MM.1S (cell line): ENCODE measurements at places on chromosomes 4 and X.

- no peak for DNase-seq
These were observed 105.3 kb upstream of the SMIM10 start for GRCh38 chrX:134885336-134886001.

- no peak for DNase-seq
These were observed 4.3 kb upstream of the SHROOM2 start for GRCh38 chrX:9781941-9782340.

DNA sequence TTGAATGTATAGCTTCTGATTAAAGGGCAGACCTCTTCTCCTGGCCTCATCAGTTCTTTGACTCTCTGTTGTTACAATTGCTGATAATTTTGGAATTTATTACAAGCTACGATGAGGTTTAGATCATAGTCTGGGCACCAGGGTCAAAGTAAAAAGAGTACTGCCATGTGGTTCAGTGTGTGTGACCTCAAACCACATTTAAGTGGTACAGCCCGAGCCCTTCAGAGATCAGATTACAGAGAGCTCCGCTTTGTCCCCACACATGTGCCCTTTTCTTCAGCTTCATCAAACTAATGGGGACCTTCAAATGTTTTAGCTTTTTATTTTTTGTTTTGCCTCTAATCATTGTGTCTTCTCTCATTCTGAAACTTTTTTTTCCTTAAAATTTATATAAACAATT, 37.1 kb downstream of the SPANXN2 start:
- DNase-seq, result no peak

- peak; percentile 3 for DNase-seq
These were observed 43.9 kb downstream of the GABRB1 start for GRCh38 chr4:47075262-47075661.

DNA sequence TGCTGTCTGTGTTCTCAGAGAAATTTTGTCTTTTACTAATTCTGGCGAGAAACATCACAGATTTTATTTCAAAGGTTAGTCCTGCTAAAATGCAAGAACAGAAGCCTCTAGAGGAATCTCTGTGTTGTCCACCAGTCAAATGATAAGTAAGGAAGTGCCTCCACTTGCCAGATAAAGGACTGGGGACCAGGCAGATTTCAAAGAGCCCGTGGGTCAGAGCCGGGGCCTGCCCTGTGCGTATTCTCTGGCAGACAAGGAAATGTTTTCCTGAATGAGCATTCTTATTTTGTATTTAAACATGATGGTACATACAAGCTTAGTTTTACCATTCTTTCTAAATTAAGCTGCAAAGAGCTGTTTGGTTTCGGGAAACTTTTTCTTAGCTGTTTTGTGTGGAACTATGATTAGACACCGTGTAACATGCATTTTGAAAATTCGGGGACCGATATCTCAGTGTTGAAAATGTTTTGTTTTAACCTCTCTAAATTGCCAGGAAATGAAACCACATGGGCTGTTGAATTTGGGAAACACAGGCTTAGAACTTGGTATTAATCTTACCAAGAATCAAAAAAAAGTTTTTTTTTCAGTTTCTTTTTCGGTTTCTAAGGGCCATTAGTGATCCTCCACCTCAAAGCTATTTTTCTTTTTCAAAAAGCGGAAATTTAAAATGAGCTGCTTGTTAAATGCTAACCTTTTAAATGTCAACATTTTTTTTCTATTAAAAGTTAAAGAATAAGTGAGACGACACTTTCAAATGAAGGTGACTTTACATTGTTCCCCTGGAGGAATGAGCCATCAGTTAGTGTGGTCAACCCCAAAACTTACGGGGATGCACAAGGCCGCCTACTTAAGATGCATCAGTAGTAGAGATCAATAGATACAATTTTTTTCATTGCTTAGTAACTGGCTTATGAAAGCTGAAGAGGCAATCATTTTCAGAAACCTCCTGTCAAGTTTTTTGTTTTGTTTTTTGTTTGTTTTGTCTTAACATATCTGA, 89.6 kb upstream of the MTM1 start:
- peak; percentile 67 for DNase-seq

DNA sequence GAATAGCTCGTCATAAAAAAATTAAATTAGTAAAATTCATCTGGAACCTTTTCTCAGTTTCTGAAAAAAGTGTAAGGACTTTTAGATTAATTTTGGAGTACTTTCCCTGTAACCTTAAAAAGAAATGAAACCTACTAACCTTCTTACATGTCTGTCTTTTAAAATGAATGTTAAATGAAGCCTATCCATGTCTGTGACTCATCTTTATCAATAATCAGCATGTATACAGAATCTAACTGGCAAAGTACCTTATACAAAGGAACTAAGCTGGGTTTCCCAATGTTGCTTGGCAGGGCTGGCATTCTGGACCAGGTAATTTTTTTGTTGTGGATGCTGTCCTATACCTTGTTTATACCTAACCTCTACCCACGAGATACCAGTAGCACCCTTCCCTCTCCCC, 13.6 kb downstream of the FBXW7 start:
- no peak for DNase-seq

DNA sequence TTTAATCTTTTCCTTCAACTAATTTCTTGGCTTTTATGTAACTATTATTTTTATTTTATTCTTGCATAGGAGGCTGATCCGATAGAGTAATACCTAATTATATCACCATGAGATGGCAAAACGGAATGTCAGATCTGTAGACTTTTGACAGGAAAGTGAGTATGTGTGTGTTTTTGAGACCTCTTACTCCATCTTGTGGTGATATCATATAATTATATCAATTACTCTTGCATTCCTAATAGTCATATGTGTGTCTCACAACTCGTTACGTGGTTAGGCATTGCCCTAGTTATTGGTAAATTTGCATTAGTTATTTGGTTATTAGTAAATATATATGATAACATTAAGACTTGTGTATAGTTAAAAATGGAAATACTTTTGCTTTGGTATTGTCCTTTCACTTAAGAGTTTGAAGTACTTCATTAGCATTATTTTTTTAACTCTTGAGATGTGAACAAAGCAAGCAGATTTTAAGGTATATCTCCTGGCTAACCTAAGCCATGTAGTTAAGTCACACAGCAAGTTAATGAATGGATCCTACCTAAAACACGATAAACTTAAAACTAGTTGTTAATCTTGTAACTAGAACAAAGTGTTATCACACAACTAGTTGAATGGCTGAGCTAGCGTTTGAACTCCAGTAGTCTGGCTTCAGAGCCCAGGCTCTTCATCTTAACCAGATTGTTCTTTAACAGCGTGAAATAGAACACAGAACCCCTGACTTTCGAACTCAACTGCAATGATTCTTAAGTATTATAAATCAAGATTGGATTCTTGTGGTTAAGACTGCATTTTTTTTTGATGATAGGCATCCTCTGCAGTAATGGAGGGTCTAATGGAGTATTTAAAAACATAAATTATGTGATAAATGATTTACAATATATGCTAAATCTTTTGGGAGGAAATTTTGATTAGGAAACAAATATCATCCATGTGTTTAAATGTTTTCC, 67.1 kb downstream of the PGRMC2 start:
- DNase-seq, result peak; percentile 33

DNA sequence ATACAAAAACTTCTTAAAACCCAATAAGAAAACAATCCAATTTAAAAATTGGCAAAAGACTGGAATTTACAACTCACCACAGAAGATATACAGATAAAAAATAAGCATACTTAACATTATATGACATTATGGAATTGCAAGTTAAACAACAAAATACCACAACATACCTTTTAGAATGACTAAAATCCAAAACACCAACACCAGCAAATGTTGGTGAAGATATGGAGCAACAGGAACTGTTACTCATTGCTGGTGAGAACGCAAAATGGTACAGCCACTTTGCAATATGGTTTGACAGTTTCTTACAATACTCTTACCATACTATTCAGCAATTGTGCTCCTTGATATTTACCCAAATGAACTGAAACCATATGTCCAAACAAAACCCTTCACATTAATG, 112.4 kb downstream of the ADGRL3 start:
- DNase-seq, result no peak

GRCh38 chr4:135269125-135269890, 1067.7 kb upstream of the PABPC4L start:
- DNase-seq, result no peak

- no peak for DNase-seq
These were observed 140.0 kb downstream of the COL4A6 start for GRCh38 chrX:108298165-108298602.

- no peak for DNase-seq
These were observed 153.0 kb upstream of the PSAPL1 start for GRCh38 chr4:7587433-7588405.

DNA sequence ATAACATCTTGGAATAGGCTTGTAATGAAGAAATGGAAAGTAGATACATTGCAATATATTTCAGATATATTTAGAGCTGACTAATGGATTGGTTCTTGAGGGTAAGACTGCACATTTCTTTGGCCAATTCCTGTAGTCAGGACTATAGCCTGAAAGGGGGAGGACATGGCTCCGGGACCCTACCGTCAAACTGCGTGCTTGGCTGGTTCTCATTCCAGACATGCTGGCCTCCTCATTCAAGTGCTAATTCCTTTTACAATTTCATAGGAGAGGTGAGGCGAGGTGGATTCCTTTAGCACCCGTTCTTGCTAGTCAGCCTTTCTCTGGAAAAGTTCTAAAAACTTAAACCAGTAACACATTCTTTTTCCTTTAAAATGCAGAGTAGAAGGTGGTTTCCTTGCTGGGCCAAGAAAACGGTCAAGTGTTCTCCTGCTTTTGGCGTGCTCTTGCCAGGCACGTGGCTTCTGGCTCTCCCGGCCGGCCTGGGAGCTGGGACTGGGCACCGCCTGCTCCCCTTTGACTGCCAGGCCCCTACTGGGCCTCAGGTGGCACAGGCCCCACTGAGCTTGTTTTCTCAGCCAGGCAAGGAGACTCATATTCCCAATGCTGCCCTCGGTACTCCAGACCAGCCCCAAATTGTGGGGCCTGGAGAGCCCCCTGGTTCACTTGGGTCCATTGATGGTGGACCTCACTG, 167.2 kb downstream of the STK32B start:
- DNase-seq, result no peak

DNA sequence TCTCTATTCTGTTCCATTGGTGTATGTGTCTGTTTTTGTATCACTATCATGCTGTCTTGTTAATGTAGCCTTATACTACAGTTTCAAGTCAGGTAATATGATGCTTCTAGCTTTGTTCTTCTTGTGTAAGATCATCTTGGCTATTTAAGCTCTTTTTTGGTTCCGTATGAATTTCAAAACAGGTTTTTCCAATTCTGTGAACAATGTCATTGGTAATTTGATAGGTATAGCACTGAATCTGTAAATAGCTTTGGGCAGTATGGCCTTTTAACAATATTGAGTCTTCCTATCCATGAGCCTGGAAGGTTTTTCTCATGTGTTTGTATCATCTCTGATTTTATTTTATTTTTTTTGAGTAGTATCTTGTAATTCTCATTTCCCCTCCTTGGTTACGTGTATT, 94.3 kb downstream of the ANAPC10 start:
- no peak for DNase-seq

DNA sequence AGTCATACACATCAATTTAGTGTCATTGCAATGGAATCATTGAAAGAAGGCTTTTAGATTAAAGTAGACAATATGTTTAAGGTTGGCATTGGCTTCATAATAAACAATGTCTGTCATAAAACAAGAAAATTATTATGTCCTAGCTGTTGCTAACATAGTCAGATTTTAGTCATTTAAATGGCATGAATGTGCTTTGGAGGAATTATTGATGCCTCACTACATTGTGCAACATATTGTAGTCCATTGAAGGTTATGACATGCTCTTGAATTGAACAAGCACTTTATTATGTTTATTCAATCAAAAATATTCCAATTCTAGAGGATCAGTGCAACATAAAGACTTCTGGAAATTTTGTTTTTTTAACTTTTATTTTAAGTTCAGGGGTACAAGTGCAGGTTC, 489.8 kb upstream of the AMOT start:
- DNase-seq, result no peak

DNA sequence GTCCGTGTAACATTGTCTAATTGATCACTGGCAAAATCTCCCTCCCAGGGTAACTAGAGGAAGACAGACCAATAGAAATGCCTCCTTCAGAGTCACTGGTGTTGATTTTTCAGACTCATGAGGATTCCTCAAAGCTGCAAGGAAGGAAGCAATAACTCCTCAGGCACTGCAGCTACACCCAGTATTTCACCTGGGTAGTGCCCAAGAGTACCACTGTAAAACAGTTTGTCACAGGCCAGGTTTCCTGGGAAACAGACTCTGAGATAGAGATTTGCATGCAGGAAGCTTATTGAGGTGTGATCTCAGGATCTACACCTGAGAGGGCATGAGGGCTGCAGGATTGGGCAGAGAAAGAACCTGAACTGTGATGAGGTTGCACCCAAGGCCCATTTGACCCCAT, 240.7 kb upstream of the ATP6AP2 start:
- DNase-seq, result no peak

DNA sequence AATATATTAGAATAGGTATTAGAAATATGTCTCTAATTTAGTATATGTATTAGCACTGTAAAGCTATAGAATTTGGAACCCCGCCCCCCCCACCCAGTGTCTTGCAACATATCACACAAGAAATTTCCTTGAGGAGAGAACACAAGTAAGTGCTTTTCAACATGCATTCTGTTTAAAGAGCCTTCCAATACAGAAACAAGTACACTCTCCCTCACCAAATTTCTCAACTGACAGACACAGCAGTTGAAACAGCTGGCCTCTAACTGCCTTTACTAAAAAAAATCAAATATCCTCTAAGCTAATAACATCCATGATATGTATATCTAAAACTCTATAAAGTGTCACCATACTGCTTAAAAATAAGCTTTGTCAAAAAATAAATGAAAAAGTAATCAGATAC, 12.4 kb downstream of the CAMK2D start:
- DNase-seq, result no peak

DNA sequence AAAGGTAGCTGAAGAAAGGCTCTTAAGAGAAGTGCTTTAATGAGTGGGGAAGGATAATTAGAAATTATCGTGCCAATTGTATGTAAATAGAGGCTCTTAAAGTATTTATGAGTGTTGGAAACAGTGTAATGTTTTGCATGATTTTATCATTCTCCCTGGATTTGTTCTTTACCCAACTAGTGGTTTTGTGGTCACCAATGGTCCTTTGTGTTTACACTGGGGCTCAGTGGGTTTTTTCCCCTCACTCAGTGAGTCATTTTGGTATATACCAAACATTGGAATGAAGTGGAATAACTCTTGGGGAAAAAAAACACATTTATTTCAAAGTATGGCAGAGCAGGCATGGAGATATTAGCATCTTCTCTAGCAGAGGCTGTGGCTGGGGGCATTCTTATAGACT, 20.8 kb upstream of the LGI2 start:
- DNase-seq, result no peak

GRCh38 chr4:384311-385010, 46.8 kb downstream of the ZNF141 start:
- DNase-seq, result no peak

GRCh38 chr4:2915789-2916188, 47.4 kb downstream of the NOP14 start:
- no peak for DNase-seq

DNA sequence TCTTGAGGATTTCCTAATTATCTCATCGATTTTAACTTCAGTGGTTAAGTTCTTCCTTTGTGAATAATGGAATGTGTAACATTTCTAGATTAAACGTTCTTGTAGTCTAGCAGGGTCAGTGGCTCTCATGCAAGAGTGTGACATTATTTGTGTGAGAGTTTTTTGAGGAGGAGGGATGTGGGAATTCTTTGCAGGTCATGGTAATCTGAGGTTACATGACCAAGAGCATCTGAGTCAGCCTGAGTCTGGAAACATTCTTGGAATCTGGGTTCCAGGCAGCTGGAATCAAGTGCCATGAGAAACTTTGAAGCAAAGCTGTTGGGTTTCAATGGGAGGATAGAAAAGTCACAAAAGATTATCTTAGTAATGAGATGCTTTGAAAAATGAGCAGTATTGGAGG, 49.5 kb downstream of the GK start:
- DNase-seq, result no peak
